ENCODE measurements at places on chromosomes 2 and 18. TPM values are rescaled to one million over a fixed set of nuclear protein-coding genes. Genes with fewer than 3 reads are reported as not detected.

Gene EPG5
- total RNA-seq = 37.8 TPM

Gene SPC25
- total RNA-seq = 16.4 TPM

Gene BMP10
- total RNA-seq = not detected

Gene INSIG2
- total RNA-seq = 24.1 TPM

Gene FMNL2
- total RNA-seq = 53.6 TPM

Gene WDR7
- 22.0 TPM for total RNA-seq

Gene CPO
- not detected for total RNA-seq

Gene NT5C1B
- total RNA-seq = not detected

Gene SELENOI
- 30.3 TPM for total RNA-seq

Gene SPATA3
- not detected for total RNA-seq

Gene HMSD
- 0.27 TPM for total RNA-seq

Gene HSBP1L1
- 3.4 TPM for total RNA-seq

Gene SERPINB11
- not detected for total RNA-seq

Gene DTYMK
- total RNA-seq = 64.4 TPM

Gene ATOH8
- 5.4 TPM for total RNA-seq

Gene FHOD3
- not detected for total RNA-seq

Gene CAPN14
- under 0.01 TPM for total RNA-seq

Gene TEKT4
- not detected for total RNA-seq

Gene C2orf15
- total RNA-seq = not detected

Gene ABCG8
- total RNA-seq = not detected

Gene PLCL1
- total RNA-seq = 9.7 TPM

Gene VIL1
- not detected for total RNA-seq

Gene SLC16A14
- 0.13 TPM for total RNA-seq

Gene MC4R
- total RNA-seq = not detected

Gene SKA1
- total RNA-seq = 47.7 TPM

Gene DTNA
- total RNA-seq = 19.8 TPM

Gene LIMS3
- 5.3 TPM for total RNA-seq

Gene COL4A3
- total RNA-seq = 0.14 TPM

Gene ATG9A
- total RNA-seq = 67.8 TPM

Gene RNU2-63P
- under 0.01 TPM for total RNA-seq

Gene AKAIN1
- total RNA-seq = not detected

Gene SGPP2
- not detected for total RNA-seq

Gene DHRS9
- 0.29 TPM for total RNA-seq

Gene SLC19A3
- 0.86 TPM for total RNA-seq

Gene LANCL1
- 56.9 TPM for total RNA-seq

Gene C2orf92
- 3.5 TPM for total RNA-seq

Gene C1QL2
- not detected for total RNA-seq

Gene ABHD1
- total RNA-seq = 0.13 TPM

Gene CCDC85A
- total RNA-seq = 15.4 TPM

Measured in thoracic aorta endothelial cell (primary cell).